ENCODE measurements at places on chromosomes 1 and 21.

DNA sequence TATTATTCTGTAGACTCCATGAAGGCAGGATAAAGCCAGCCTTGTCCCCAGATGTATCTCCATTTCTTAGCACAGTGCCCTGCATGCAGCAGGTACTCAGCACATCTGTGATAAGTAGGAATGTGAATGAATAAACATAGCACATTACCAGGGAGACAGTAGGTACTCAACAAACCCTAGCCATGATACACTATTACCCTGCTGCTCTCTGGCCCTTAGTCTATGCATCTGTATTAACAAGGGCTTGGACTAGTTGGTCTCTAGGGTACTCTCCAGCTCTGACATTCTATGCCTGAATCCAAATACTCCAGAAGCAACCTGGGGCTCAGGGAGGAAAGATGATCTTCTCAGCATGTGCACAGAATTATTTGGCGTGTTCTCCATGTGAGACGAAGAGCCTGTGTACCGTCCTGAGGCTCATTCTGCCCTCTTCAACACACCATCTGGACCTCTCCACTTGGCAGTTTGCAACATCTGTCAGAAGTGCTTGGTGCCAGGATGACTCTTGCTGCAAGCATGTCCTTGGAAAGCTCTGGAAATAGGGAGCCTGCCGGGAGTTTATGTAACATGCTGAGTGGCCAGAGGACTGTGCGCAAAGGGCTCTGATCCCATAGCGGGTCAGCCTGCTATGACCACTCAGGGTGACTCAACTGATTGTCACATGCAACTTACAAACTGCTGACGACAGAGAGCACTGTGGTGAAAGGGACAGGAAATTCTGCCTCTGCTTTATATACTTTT, 228.2 kb upstream of the USP24 start:
- DNase-seq, result no peak

DNA sequence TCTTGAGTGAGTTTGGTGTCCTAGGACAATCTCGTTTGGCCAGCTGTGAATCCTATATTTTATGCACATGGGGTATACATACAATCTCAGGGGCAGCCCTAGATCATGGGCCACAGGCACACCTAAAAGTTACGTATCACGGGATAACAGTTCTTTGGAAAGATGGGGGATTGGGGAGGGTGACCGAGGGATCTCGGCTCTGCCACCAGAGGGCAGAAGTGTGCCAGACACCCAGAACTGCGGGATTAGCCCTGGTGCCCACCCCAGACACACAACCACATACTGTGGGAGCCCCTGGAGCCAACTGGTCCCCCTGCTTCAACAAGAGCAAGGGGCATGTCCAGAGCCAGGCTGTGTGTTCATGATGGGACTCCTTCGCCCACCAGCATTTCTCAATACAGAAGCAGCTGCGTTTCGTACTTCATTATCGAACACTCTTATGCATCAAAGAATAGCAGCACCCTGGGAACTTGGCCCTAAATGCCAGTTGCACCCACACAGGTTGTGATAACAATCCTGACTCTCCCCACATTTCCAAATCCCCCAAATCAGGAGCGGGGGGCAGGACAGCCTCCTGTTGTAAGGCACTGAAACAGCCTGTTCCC, 37.4 kb downstream of the TMCO4 start:
- no peak for DNase-seq

- no peak for DNase-seq
These were observed 4.4 kb upstream of the NPL start for GRCh38 chr1:182785181-182785580.

DNA sequence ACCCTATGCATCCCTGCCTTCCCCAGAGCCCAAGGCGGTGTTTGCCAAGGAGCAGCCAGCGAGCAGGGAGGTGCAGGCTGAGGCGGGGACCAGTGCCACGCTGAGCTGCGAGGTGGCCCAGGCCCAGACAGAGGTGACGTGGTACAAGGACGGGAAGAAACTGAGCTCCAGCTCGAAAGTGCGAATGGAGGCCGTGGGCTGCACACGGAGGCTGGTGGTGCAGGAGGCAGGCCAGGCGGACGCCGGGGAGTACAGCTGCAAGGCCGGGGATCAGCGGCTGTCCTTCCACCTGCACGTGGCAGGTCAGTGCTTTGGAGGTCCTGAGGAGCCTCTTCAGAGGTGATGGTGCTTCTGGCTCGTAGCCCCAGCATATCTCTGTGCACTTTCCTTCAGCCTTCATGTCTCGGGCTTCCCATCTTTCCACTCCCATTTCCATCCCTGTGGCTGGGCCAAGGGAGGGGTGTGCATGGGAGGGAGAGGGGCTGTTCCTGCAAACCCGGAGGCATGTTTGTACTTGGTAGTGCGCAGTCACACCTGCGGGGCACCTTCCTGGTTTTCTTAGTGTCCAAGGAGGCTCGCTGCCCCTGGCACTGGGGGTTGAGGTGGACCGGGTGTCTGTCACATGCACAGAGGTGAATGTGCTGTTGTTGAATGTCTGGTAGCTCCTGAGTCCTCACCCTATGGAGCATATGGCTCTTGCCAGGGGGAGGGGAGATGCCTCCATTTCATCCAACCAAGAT, 56.4 kb downstream of the OBSCN start:
- DNase-seq, result no peak

GRCh38 chr1:2133879-2134215, 60.7 kb downstream of the FAAP20 start:
- DNase-seq, result no peak

GRCh38 chr1:110672001-110672752, 2.6 kb downstream of the KCNA3 start:
- peak; percentile 52 for DNase-seq

DNA sequence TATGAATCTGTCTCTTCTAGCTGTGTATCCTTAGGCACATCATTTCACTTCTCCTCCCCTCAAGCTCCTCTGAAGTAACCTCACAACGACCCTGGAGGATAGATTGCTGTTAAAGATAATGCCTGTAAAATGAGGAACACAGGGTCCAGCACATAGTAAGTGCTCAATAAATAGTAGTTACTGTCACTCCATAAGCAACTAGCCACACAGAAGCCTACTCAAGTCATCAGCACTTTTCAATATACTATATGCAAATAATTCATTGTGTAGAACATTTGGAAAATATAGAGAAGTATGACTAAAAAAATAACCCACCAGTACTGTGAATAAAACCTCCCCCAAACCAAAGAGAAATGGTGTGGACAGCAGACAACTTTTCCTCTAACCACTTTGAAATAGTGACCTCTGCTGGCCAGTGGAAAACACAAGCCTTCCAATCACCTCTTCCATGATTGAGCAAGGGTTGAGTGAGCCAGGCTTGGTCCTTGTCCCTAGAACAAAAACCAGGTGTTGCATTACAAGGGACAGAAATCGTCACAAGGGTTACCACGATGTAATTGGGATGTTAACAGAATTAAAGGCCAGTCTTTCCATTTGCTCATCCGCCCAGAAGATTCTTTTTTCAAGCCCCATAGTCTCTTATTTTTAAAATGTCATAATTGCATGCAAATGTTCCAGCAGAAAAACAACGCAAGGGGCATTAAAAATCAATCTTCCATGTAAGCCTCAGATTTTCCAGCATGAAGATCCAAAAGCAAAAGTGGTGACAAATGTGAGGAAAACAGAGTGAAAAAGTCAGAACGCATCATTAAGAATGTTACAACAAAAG, 15.7 kb upstream of the GLIS1 start:
- DNase-seq, result no peak

- no peak for DNase-seq
These were observed 4.0 kb downstream of the ACTL8 start for GRCh38 chr1:17759114-17759513.

GRCh38 chr1:43067233-43067745, 104.8 kb downstream of the EBNA1BP2 start:
- DNase-seq, result no peak

DNA sequence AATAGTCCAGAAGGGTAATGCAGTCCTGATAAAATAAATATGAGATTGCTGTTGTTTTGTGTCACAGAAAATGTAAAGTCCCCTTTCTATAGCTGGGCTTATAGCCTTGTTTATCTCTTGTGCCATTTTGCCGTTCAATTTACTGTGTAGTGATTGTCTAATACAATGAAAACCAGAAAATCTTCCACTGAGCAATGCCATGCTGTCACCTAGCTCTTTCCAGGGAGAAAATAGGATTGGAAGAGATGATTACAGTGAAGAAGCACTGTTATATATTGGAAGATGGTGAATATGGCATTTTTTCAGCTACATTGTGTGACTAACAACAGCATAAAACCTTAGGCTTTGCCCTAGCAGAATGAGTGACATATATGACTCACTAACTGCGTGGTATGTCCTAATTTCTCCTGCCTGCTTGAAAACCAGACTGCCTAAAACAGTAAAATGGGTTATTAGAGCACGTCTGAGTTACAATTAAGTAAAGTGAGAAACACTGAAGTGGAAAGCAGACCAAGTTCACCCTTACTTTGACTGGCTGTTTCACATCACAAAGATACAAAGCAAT, 332.4 kb upstream of the ZP4 start:
- DNase-seq, result no peak

DNA sequence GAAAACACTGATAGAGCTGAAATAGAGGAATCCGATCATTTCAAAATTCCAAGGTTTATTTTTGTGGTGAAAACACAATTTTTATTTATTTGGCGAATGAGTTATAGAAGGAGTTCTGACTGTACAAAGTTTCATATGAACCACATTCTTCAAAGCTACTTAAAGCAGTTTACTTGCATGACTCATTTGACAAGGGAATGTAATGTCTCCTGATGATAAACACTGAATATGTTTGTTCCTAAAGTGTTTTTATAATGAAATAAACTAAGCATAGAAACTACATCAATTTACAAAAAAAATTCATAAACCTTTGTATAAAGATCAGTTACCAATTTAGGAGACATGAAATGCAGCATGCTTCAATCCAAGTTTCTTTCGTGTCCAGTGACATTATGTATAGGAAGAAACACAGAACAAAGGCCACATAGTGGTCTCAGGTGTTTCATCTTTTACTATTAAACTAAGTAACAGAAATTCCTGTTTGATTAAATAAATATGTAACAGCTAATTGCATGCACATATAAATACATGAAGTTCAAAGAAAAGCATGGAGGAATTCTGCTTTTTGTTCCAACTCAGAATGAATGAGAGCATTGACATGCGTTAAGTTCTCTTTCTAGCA, 2.5 kb downstream of the PRKACB start:
- no peak for DNase-seq

GRCh38 chr1:100921110-100921706, 25.3 kb downstream of the SLC30A7 start:
- DNase-seq, result no peak

- DNase-seq, result peak; percentile 8
These were observed 43.7 kb downstream of the KIF21B start for GRCh38 chr1:200979574-200980451.

GRCh38 chr1:17629460-17629859, 90.0 kb downstream of the ARHGEF10L start:
- DNase-seq, result no peak
